ENCODE measurements at places on chromosomes 3 and 15.

GRCh38 chr3:45765958-45766357, 30.4 kb downstream of the SLC6A20 start:
- no peak for DNase-seq

DNA sequence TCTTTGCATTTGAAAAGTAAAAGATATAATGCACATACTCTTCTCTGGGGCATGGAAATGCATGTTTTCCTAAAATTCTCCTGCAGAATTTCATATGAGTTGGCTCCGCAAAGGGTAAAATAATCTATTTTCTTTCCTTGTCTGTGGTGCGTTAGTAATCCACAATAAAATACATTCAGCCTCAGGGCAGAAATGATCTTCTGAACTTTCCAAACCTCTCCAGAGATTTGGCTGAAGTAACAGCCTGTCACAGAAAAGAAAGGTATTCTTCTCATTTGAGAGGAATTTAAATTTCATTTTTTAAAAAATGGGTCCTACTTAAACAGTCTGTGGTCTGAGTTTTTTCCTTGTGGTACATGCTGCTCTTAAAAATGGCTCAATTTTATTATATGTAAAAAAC, 182.7 kb upstream of the DCBLD2 start:
- DNase-seq, result no peak

- no peak for DNase-seq
Observed at GRCh38 chr3:11928381-11928780, 75.8 kb upstream of the SYN2 start.

GRCh38 chr3:160078533-160078932, 89.9 kb downstream of the IL12A start:
- no peak for DNase-seq

GRCh38 chr3:188152660-188153436, 1.1 kb upstream of the LPP start:
- no peak for DNase-seq

GRCh38 chr3:20190991-20191390, 5.0 kb upstream of the SGO1 start:
- no peak for DNase-seq

GRCh38 chr3:171842864-171843518, at the start of gene TMEM212:
Gene TMEM212, plus strand, starts transcription at chr3:171843349. Its CDS starts 35 bp downstream, at chr3:171843384.
- DNase-seq, result no peak

DNA sequence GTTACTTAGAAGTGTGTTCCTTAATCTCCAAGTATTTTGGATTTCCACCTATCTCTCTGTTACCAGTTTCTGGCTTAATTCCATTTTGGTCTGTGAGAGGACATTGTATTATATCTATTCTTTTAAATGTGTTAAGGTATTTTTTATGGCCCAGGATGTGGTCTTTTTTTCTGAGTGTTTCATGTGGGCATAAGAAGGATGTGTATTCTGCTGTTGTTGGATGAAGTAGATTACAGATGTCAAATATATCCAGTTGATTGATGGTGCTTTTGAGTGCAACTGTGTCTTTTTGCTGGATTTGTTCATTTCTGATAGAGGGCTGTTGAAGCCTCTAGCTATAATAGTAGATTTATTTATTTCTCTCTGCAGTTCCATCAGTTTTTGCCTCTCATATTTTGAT, 136.5 kb upstream of the AZI2 start:
- DNase-seq, result no peak

- DNase-seq, result no peak
Observed at GRCh38 chr15:51274956-51275355, 63.4 kb downstream of the CYP19A1 start.

DNA sequence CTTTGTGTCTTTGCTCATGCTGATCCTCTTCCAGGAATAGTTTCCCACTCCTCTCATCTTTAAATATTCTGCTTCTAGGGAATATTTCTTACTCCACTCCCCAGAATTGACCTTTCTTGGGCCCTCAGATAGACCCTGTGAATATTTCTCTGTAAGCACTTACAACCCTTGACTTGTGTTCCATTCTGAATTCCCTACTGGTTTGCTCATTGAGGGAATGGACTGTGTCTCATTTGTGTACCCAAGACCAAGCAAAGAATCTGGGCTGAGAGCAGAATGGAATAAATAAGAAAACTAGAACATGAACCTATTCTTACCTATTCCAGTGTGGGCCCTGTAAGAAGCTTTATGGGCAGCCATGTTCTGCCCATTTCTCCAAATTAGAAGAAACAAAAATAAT, 72.7 kb upstream of the TSPAN3 start:
- no peak for DNase-seq

DNA sequence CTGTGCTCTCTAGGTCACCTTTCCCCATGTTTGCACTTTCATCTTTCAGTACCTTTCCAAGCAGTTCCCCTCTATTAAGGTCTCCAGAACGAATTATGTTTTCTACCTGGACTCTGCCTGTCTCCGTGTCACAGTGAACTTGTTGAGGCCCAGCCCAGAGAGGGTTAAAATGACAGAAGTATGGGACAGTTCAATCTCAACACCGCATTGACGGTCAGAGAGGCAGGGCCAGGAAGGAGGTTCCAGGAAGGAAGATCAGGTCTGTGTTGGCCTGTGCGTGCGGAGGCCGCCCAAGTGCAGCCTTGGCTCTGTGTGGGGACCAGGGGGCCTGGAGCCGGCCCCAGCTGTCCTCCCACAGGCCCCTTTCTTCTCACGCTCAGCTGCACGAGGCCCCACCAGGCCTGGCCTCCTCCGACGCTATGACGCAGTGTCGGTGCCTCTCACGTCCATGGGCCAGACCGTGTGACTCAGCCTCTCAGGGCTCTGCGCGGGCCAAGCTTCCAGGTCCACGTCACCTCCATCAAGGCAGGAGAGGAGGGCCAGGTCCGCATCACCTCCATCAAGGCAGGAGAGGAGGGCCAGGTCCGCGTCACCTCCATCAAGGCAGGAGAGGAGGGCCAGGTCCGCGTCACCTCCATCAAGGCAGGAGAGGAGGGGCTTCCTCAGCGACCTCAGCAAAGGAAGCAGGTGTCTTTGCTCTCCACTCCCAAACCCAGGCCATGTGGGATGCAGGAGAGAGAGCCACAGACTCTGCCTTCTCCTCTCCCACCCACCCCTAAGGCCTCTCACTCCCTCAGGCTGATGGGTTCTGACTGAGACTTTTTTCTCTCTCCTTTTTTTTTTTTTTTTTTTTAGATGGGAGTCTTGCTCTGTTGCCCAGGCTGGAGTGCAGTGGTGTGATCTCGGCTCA, 83.1 kb downstream of the CPN2 start:
- DNase-seq, result no peak

DNA sequence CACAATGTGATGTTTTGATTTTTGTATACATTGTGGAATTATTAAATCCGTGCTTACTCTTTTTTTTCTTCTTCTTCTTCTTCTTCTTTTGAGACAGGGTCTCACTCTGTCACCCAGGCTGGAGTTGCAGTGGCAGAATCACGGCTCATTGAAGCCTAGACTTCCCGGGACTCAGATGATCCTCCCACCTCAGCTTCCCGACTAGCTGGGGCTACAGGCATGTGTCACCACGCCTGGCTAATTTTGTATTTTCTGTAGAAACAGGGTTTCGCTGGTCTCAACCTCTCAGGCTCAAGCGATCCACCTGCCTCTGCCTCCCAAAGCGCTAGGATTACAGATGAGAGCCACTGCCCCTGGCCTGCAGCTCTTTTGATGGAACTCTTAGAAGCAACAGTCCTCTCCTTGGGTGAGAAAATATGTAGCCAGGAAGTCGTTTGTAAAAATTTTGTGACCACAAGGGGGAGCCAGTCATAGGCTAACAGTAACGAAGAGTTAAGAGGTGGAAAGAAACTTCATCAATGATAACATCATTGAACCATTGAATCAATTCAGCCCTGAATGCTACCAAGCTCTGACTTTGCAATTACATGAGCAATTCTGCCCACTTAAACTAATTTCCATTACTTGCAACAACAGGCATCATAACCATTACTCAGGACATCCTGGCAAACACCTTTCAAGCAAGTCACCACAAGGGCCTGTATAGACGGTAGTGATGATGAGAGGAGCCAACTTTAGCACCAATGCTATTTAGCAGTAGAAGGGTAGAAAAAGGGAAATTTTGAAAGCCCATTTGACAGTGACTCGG, 16.7 kb upstream of the CMTM7 start:
- DNase-seq, result no peak

DNA sequence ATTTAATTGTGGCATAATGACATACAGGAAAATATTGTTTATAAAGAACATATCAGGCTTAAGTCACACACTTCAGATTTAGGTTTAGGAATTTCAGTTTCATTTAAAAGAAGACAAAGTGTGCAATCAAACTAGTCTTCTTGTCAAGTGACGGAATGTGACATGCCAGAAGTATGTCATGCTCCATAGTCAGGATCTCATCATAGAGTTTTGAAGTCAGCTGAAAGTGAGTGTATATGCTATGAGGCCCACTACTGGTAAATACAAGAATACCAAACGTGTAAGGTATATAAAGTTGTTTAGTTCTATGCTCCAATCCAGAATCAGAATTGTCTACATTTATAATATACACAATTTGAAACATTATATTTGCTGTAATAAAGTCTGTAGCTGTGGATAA, 988.4 kb downstream of the TBL1XR1 start:
- no peak for DNase-seq

GRCh38 chr3:143643905-143644304, 204.4 kb downstream of the SLC9A9 start:
- no peak for DNase-seq

DNA sequence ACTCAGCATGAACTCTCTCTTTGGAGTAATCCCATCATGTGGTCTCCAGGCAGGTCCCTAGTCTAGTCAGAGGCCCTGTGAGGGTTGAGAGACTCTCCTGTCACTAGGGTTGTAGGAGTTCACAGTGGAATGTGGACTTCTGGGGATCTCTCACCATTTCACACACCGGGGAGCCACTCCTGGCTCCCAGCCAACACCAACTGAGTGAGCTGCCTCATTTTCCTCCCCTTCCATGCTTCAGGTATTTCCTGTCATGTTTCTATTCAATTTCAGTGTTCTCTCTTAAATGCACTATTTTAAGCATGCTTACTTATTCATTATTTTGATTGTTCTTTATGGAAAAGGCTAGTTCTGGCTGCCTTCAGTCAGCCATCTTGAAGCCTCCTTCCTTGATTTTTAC, 467.5 kb upstream of the ARL6 start:
- no peak for DNase-seq

DNA sequence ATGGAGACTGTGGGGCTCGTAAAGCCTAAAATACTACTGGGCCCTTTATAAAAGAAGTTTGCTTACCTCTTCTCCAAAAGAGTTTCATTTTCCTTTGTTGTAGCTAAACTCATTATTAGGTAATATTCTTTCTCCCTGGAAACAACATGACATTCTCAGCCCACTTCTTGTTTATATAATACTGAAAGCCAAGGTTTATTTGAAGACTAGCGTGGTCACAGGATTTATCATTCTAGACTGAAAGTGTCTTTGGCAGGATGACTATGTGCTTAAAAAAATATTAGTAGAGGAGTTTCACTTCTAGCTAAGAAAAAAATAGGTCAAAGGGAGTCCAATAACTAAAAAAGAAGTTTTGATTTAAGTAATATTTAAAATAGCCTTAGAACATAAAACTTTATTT, 1085.2 kb upstream of the CADM2 start:
- DNase-seq, result no peak

DNA sequence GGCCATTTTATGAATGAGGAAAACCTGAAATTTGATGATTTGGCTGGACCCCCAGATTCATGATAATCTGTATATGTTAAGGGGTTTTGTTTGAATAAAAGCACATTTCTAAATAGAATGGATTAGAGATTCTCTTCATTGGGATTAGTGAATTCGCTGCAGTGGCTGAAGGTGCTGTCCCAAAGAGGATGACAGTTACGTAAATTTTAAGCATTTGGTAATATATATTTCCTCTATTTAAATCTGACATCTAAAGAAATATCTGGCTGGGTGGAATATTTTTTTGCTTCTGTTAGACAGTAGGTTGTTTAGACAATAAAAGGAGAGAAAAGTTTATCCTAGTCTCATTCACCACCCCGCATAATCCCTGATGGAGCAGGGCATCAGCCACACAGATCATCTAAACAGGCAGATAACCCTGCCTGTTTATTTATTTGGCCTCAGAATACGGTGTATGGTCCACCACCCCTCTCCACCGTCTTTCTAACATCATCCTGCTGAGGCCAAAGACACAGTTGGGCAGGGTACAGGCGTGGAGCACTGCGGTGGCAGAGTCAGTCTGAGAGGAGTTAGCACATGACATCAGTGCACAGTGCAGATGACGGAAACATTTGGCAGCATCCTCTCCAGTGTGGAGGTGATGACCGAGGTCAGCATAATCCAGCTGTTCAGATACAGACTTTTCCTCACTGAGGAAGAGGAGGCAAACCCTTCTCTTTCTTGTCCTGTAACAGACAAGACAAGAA, 20.4 kb upstream of the NFKBIZ start:
- DNase-seq, result no peak

DNA sequence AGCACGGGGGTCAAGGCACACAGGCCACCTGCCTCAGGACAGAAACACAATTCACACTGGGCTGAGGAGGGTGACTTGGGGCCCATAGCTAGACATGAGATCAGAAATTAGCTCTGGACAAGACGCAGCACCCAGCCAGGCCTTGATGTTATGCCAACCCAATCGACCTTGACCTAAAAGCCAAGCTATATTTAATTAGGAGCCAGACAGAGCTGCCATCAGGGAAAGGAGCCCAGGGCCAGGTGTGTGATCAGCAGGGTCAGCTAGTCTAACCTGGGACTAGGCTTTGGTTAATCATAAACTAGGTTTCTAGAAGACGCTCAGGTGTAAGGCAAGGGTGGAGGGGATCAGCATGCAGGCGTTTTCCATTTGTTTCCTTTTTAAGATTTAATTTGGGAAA, 23.9 kb upstream of the SLC25A36 start:
- no peak for DNase-seq

DNA sequence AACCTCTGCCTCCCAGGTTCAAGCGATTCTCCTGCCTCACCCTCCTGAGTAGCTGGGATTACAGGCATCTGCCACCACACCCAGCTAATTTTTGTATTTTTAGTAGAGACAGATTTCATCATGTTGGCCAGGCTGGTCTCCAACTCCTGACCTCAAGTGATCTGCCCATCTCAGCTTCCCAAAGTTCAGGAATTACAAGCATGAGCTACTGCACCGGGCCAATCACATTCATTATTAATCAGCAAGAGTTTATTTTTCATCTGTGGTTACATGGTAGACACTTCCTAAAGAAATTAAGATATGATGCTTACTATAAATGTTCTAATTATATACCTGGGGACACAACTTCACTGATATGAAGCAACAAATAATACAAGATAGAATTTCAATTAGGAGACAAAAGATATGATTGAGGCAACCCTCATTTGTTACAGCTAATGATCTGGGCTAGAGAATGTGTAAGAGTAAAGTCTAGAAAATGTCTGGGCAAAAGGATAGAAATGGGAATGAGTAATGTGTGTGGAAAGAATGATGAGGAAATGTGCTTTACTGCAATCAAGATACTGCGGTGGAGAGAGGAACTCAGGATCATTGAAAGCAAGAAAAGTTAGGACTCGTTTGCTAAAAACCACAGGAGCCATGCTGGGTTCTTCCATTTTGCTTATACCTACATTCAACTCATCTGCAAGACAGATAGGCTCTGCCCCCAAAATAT, 366.8 kb downstream of the ZIC1 start:
- DNase-seq, result no peak

DNA sequence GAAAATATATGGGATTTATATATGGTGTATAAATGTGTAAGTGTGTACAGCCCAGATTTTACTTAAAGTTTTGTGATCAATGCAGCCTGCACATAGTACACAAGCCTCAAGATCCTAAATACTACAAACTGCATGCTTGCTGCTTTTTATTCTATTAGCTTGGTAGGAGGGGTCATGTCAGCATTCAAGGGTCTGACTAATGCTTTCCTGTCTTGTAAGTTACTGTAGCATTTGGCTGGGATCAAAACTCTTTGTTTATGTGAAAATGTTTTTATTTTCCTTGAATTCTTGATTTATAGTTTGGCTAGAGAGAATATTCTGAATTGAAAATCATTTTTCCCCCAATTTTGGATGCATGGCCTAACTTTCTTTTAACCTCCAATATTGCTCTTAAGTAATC, 370.9 kb downstream of the NSUN3 start:
- no peak for DNase-seq

All from NCI-H187 (cell line).